ENCODE measurements at places on chromosomes 1 and 21.

- DNase-seq: no peak
Measured at GRCh38 chr1:183553764-183554163, 36.5 kb downstream of the NCF2 start.

DNA sequence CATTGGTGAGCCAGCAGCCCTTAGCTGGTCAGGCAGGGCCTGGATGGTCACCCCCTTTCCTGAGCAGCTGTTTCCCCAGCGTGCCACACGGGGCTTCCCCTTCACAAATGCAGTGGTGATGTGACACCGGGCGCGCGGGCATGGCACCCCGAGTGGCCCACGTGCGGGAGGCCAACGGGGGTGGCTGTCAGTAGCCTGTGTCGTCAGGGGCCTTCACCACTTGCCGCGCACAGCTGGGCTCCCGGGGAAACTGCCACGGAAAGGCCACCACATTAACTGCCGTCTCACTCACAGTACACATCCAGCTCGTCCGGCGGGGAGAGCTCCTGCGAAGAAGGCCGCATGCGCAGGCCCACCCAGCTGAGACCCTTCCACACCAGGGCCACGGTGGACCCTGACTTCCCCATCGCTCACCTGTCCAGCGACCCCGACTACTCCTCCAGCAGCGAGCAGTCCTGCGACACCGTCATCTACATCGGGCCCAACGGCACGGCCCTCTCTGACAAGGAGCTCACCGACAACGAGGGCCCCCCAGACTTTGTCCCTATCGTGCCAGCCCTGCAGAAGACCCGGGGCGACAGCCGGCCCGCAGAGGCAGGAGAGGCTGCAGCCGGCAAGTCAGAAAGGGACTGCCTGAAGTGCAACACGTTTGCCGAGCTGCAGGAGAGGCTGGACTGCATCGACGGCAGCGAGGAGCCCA is 530.5 kb downstream of the KIF26B start:
- no peak for DNase-seq

GRCh38 chr1:4868521-4868920 is 214.1 kb downstream of the AJAP1 start:
- DNase-seq: no peak

- no peak for DNase-seq
Measured at GRCh38 chr1:210081494-210081893, 143.5 kb downstream of the SYT14 start.

DNA sequence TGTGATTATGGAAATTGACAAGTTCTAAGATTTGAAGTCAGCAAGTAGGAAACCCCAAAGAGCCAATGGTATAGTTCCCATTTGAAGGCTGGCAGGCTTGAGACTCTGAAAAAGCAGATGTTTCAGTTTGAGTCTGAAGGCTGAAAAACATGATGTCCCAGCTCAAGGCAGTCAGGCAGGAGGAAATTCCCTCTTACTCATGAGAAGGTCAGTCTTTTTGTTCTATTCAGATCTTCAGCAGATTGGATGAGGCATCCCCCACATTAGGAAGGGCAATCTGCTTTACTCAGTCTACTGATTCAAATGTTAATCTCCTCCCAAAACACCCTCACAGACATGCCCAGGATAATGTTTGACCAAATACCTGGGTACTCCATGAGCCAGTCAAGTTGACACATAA is 372.5 kb upstream of the ST6GALNAC5 start:
- no peak for DNase-seq

DNA sequence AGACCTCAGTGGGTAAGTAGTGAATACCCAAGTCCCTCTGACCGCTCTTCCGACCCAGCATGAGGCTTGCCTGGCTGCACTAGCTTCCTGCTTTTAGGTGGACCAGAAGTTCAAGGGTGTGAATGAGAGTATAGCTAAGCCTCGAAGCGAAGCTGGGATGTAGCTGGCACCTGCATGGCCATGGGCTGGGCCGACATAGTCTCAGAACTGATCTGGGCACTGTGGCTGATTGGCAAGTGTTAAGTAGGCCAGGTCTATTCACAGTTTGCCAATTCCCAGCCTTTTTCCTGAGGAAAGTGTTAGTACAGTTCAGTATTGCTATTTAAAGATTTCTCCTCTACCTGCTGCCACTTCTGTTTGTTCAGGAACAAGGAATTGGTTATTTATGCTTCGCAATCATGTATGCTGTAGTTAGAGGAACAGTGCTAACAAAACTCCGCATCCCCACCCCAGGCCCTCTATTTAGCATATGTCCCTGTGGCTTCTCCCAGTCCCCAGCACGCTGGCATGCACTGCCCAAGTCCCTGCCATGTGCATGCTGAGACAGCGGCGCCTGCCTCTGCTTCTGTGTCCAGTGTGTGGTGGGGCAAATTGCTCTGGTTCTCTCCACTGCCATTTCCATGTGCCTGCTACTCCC is 16.3 kb downstream of the SPATA46 start:
- DNase-seq: no peak

DNA sequence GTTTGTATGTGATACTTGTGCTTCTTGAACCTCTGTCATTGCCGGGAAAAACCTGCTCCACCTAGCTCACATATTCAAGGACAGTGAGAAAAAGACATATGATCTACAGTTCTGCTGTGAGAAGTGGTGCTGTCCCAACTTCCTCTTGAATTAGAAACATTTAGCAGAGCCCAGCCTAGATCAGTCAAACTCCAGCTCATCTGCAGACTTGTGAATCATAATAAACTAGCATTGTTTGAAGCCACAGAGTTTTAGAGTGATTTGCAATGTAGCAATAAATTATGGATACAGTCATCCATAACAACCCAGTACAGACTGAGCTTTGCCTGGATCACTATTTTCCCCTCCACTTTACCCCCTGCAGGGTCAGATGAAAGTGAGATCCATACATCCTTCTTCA is 497.8 kb downstream of the PLA2G4A start:
- no peak for DNase-seq

DNA sequence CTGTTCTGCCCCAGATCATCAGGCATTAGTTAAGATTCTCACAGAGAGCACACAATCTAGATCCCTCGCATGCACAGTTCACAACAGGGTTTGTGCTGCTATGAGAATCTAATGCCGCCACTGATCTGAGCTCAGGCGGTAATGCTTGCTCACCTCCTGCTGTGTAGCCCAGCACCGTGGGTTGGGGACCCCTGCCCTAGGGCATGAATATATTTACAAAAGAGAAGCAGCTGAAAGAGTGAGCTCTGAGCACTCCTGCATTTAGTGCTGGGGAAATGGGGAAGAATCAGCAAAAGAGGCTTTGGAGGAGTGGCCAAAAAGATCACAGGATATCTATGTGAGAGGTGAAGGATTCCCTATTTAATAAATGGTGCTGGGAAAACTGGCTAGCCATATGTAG is 5.6 kb downstream of the CFAP57 start:
- no peak for DNase-seq

All from activated CD4-positive, alpha-beta T cell treated with anti-CD3 and anti-CD28 coated beads for 24 hours (primary cell).